ENCODE measurements at places on chromosomes 13 and 19.

DNA sequence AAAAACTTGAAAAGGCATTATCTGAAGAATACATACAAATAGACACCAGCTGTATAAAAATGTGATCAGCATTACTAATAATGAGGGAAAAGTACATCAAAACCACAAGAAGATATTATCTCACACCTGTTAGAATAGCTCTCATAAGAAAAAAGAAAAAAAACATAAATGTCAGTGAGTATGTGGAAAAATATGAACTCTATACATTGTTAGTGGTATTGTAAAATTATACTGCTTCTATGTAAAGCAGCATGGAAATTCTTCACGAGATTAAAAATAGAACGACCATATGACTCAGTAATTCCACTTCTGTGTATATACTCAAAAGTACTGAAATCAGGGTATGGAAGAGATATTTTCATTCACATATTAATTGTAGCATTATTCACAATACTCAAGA, 1146.4 kb downstream of the SLITRK5 start:
- DNase-seq = no peak

DNA sequence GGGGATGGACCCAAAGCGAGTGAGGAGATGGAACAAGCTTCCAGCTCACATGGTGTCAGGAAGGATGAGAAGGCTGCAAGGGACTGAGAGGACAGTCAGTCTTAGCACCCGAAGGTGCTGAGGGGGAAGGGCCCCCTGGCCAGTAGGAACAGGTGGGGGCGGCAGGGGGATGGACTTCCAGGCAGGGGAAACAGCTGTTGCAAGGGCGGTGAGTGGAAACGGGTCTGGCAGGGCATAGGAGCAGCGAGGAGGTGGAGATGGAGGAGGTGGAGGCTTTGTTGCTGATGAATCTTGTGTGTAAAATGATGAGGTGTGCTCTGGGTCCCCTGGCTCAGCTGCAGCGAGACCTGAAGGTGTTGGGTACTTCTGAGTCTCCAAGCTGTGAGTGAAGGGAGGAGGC, 1.2 kb downstream of the MAP1S start:
- DNase-seq = no peak

DNA sequence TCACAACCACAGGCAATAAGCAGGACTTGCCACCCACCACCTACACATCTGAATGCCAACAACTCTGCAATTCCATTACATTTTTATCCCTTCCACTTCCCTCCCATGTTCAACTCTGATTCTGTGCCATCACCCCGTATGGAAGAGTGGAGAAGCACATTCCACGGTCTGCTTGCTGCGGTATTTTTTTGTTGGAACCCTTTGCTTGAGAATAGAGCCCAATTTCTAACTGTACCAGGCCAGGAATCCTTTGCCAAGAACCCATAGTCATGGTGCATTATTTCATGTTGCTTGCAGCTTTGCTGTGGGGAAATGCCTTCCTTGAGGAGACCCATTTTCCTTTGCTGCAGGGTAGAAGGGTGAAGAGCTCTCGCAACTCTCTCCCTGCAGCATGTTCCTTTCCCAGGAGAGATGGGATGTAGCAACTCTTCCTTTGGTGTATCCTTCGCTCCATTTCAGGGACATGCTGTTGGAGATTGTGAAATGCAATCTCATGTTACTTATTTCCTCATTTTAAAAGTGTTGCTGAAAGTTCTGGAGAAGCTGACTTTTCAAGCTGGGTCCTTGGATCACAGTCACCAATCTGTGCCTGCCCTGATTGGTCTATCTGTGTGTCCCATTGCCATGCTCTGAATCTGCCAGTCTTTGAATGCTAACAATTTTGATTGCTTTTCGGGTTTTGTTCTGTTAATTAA, 69.8 kb upstream of the STARD13 start:
- DNase-seq = no peak

DNA sequence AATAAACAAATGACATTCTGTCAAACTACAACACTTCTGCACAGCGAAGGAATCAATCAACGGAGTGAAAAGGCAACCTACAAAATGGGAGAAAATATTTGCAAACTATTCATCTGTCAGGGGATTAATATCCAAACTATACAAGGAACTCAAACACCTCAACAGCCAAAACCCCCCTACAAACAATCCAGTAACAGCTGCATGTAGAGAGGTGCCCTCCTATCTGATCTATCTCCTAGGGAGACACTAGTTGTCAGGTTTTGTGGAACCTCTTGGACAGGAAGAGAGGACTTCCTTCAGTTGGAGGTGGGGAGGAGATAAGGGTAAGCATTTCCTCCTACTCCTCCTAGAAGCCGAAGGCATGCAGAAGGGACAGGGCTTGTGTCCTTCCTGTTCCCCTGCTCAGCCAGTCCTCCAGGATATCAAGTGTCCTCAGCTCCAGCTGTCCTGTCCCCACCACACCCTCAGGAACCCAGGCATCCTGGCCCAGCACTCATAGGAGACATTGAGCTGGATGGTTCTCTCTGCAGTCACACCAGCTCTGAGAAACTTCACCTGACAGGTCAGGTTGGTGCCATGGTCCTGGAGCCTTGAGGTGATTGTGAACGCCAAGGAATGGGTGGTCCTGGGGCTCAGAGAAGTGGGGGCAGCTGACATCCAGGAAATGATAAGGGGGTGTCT, 9.8 kb upstream of the SIGLEC8 start:
- DNase-seq = no peak

DNA sequence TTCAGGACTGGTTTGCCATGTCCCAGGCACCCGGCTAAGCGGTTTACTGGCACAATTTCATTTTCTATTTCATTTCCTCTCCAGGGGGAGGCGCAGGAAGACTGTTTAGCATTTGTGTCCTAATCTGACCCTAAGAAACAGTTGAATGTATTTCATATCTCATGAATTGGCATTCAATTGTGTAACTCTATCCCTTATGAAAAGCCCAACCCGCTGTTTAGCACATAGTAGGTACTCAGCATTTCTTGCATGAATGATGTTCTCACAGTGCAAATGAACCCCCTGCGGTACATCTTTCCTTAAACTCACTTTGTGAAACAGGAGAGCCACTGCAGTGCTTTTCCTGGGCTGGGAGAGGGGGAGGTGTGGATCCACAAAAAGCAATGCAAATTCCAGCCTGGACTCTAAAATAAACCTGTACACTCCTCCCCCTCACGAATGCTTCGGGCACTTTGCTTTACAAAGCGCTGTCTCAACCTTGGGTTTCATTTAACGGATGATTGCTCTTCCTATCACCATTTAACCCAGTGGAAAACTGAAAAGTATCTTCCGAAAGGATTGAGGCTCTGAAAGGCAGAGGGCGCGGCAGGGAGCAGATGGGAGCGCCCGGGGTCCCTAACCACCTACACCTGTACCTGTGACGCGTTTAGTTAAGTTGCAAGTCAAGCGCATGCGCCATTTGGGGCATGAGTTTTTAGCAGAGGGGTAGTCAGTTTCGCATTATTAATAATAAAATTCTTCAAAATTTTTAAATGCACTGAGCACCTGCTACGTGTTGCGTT, 1.2 kb upstream of the EEF2 start:
- no peak for DNase-seq

DNA sequence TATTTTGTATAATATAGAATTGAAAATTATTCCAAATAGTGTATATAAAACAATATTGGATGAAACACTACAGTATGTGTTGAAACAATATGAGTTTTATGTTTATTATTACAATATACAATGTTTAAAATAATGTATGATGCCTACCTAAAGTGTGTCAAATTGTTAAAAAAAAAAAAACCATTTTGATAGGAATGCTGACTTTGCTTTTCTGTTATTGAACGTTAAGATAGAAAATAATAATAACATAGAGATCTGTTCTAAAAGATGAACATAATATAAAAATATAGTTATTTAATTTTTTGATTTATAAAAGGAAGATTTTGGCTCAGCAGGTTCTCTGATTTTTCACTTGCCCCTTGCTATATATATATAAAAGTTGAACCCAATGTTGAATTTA, 474.6 kb upstream of the ATXN8OS start:
- no peak for DNase-seq

GRCh38 chr19:14198384-14199376, 7.3 kb downstream of the ADGRL1 start:
- no peak for DNase-seq

GRCh38 chr13:63086286-63086685, 1670.6 kb upstream of the PCDH20 start:
- no peak for DNase-seq

DNA sequence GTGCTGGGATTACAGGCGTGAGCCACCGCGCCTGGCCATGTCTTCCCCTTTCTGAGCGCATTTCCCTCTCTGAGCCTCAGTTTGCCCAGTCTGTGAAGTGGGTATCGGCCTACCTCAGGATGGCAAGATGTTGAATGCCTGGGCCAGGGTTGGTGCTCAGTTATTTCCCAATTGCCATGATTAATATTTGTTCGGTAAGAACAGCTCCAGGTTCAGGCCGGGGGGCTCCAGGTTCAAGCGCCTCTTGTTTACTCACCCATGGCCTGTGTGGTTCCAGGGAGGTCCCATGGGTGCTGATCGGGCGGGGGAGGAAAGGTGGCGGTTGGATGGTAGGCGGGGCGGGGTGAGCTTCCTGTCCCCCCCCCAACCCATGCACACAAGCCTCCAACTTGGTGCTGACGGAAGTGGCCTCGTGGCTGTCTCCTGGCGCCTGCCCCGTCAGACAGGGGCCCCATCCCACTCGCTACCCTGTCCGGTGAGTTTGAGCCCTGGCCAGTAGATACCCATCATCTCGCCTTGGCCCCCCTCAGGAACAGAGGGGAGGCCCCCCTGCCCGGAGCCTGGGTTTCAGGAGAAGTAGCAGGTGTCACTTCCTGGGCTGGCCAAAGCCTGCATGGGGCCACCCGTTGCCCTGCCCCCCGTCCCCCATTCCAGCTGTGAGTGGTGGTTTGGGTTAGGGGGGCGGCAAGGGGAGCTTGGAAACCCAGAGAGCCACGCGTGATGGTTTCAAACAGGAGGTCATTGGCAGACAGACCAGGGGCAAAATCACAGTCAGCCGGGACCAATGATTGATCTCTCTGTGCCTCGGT, at the start of gene FCHO1:
TSS of gene FCHO1 (plus strand) at position 375 of the 809 bp plus-strand sequence. CDS start 3,688 bp downstream, outside the sequence.
- DNase-seq = peak; percentile 76

GRCh38 chr19:1270854-1271527, 1.9 kb downstream of the CIRBP start:
- no peak for DNase-seq

DNA sequence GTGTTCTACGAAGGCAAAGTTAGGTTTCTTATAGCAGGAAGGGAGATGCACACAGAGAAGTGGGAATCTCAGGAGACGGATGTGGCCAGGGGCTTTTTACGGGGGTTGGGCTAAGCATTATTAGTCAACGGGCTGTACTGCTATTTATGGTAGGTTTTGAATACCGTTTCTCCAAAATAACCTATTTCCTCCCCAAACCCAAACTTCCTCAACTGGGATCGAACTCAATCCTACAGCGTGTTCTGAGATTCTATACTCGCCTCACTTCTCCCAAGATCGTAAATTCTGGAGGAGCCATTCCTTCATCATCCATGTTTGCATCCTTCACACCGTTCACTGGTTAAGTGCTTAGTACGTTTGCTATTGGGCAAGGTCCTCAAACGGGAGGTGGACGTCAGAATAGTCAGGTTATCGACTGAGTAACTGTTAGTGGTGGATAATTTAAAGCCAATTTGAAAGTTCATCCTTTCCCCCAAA, 1.2 kb upstream of the TRIM13 start:
- no peak for DNase-seq

GRCh38 chr13:65911546-65912193, 1318.5 kb downstream of the PCDH9 start:
- DNase-seq = no peak

GRCh38 chr13:105327581-105328126, 1207.8 kb downstream of the EFNB2 start:
- no peak for DNase-seq

DNA sequence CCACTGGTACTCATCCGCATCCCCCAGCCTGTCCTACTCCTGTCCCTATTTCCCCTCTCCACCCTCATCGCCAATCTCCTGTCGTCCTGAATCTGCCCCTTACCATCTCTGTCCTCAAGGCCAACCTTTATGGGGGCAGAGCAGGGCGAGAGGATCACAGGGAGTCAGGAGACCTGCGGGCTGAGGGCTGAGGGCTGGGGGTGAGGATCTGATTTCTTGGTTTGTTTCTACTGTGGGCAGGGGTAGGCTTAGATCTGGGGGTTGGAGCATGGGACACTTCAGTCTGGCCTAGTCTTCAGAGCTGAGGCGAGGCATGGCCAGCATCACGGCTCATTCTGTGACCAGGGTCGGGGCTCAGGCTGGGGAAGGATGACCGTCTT, 16.5 kb upstream of the ERCC1 start:
- DNase-seq = no peak

DNA sequence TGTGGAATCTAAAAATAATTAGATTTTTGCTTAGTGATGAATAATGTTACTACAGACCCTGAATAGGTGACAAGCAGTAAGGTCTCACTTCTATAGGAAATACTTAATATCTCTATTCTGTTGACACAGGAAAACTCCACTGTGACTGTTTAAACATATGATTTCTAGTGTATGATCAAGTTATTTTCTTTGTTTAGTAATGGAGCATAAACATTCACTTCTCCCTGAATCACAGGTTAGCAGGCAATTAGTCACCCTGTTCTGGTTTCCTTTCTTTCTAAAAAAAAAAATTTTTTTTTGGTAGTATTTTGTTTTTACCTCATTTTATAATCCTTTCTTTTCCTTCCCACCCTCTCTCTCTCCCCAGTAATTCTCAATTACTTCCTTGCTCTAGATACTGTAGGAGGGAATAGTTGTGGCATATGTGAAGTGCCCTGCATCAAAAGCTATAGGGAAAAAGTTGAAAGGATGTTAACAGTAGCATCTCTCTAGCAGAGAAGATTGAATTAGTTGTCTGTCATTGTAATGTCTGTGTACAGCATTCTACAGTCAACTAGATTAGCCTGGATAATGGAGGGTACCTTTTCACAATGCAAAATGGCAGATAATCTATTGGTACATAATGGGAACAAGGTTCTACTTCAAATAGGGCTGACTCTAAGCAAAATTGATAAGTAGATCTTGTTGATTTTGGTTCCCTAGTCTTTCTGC, 3.5 kb downstream of the HS6ST3 start:
- no peak for DNase-seq

- no peak for DNase-seq
Measured at GRCh38 chr19:33343859-33344572, 29.5 kb upstream of the CEBPG start.

- DNase-seq = no peak
Measured at GRCh38 chr13:87208636-87209035, 462.5 kb upstream of the SLITRK5 start.

DNA sequence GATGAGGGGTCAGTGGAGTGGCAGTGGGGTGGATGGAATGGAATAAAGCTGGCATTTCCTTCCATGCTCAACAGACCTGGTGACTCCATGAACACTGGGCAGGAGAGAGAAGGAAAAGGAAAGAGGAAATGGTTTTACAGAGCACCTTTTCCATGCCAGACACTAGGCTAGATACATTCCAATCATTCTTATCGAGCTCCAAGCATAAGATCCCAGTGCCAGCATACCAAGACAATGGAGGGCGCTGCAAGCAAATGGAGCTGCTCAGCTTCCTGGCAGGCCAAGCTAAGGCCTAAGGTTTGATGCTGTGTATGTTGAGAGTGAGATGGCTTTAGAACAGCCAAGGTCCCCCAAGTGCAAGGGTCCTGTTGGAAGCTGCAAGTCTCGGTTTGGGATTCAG, 113.2 kb downstream of the HSPH1 start:
- no peak for DNase-seq

GRCh38 chr19:44718441-44719261, 19.7 kb downstream of the CEACAM16 start:
- no peak for DNase-seq
